ENCODE measurements at places on chromosomes 5 and 9.

GRCh38 chr5:1998716-1999317 lies 116.1 kb upstream of the IRX4 start:
- DNase-seq, result no peak

GRCh38 chr5:124596595-124597421 lies 149.6 kb downstream of the ZNF608 start:
- DNase-seq, result no peak

DNA sequence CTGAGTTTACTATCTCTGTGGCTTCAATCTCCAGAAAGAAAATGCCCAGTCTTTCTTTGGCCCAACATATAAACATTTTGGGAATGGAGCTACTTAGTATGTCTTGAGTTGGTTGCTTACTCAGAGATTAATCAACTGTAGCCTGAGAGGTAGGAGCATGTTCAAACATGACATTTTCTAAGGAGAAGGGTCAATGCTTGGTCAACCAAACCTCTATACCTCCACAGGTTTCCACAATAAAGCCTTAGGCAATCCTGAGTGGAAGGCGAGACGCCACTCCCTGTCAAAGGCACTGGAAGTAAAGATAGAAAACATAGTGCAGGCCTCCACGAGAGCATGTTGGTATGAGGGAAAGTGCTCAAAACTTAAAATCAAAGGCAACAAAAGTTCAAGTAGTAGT lies 411.4 kb downstream of the KCTD16 start:
- no peak for DNase-seq

DNA sequence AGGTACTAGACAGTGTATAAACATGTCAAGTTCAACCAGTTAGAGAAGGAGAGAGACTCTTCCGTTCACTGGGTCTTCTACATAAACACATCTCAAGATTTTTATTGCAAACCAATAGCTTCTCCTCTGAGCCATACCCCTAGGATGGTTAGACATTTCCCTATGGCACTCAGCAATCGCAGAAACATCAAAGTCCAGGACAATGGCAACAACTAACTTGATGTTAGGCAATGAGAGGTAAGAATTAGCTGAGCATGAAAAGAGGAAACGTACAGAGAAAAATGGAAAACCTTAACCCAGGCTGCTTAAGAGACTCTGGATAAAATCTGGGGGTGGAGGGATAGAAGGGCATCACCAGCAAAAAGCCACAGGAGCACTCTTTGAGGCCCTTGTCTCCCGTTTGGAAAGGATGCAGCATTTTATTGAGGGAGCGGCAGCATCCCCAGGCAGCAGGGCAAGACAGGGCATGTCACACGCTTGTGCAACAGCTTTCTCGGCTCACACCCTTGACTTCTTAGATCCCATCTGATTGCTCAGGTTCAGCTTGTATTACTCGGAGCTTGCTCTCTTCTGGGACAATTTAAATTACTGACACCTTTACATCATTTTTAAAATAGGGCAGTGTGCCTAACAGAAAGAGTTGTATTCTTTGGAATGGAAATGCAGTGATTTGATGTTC lies 8.6 kb upstream of the PSAT1 start:
- DNase-seq, result no peak

DNA sequence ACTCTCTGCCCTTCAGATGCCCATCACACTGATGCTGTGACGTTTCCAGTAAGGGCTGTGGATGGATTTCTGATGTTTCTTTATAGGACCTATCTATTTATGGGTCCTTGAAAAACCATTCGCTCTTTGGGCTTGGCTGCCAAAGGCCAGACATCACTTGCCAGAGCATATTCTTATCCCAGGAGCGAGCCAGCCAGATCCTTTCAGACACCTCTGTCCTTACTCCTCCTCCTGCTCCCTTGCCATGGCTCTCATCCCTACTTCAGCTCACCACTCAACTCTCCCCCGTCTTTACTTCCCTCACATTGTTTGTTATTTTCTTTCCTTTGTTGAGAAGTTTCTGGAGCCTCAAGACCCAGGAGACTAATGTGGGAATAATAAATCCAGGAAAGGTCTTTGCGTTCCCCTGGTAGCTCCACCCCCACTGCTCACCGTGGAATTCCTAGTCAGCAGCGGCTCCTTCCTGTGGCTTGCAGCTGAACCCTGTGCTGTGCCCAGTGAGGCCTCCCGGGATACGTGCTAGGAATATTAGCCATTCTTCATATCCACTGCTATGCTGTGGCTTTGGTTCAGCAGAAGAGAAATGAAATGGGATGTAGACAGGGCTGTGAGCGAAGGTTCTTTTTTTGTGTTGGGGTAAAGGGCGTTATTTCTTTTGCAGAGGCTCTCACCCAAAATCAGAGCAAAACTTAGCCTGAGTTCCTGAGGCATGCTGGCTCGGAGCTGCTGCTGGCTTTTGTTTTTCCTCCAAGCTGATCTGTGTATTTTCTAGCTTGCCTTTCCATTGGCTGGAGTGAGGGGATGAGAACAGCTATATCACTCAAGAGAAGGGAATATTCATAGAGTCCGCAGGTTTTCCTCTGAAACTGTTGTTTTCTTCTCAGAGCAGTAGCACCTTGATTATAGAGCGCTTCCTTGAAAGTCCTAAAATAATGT lies 171.1 kb downstream of the SAXO1 start:
- no peak for DNase-seq

GRCh38 chr5:6989230-6989629 lies 276.0 kb downstream of the TENT4A start:
- DNase-seq, result no peak

GRCh38 chr5:22669345-22669744 lies 183.8 kb downstream of the CDH12 start:
- DNase-seq, result no peak

DNA sequence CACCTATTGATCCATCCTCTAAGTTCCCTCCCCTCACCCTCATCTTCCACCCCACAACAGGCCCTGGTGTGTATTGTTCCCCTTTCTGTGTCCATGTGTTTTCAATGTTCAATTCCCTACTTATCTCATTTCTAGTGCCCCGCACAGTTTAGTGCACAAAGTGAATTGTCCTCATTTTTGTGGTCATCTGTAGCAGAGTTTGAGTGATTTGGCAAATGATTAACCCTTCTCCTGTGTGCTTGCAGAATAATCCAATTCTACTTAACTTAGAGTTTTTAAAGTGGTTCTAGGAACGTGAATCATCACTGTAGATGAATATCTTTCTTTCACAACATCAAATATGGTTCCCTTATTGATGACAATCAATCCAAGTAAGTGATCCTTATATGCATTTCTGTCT lies 6.3 kb upstream of the HAPLN1 start:
- DNase-seq, result no peak

GRCh38 chr9:135584934-135585333 lies 23.4 kb downstream of the PAEP start:
- no peak for DNase-seq

DNA sequence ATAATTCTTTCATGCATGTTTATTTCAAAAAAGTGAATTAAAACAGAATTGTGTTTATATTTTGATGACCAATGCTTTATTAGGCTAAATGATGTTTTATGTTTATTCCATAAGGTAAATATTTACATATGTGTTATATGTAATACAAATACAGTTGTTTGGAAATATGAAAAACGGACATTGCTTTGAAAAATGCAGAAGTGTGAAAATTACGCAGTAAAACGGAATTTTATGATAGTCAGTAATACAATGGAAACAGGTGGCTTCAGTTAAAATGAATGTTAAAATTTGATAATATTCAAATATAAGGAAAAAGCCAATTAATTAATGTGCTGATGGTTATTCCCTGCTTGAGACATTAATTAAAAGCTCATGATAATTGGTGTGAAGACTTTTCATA lies 1633.8 kb downstream of the MAT2B start:
- no peak for DNase-seq

- DNase-seq, result no peak
These were observed 121.7 kb downstream of the GIN1 start for GRCh38 chr5:102998224-102998623.

Data from CD4-positive, alpha-beta T cell treated with Interleukin-4 for 4 hours (primary cell).